ENCODE measurements at places on chromosomes 12 and 14. TPM values are rescaled to one million over a fixed set of nuclear protein-coding genes. Genes with fewer than 3 reads are reported as not detected.

DNA sequence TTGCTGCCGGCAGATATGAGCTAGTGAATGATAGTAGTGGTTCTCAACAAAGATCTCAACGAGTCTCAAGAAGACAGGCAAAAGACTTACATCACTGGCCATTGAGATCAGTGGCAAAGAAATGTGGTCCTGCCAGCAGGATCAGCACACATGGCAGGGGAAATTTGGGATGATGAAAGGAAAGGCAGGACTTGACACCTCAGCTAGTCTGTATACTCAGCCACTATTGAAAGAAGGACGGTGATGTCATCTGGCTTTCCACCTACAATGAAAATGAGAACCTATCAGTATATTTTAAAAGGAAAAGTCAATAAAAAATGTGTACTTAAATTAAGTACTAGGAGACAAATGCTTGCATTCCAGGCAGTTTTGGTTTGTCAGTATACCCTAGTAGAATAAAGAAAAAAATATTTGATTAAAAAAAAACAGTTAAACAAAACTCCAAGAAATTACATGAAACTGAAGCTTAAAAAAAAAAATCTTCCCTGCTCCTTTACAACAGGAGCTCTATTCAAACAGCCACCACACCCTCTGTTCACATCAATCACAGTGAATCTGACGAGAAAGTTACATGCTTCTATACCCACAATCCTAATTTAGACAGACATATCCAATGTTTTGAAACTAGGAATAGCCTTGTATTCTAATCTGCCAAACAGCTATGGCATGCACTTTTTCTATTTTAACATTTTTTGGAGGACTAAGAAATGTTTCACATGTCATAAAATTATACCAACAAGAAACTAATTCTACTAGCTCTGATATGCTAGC, 34.9 kb downstream of the RAD9B start:
- DNase-seq = no peak

- DNase-seq = no peak
Measured at GRCh38 chr12:127925971-127926370, 341.0 kb upstream of the TMEM132C start.

GRCh38 chr12:5884866-5885265, 60.2 kb downstream of the ANO2 start:
- no peak for DNase-seq

TTLL5 gene
- total RNA-seq = 21.8 TPM

DNA sequence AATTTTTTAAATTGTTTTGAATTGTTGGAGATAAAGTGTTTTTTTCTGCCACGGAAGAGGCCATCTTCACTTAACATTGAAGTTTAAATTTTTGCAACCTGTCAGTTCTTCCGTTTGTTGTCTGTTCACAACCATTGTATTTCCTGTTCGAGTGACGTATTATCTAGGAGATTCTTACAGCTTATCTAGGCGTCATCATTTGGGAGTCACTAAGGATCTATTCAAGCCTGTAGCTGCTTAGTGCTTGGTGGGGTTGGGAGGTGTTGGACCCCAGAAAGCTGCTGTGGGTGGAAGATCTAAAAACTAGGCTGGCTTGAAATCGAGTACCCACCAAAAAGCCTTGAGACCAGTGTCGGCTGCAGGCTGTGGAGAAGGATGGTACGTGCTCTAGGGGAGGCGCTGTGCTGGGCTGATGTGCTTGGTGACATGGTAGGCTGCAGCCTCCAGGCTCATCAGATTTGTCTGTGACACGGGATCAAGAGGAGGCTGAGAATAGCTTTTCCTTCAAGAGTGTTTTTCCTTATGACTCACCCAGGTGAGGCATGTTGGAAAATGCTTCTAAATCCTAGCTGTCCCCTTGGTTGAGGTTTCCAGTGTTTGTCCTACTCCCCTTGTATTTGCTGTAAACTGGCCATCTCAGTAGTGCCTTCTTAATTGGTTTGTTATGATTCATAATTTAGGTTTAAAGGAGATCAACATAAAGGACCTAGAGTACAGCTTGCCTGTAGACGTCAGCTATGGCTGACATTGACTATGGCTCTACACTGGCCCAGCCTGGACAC, 57.8 kb downstream of the ATG14 start:
- DNase-seq = no peak

All from body of pancreas (tissue), 4 donors.